ENCODE measurements at places on chromosomes 16 and 17.

- DNase-seq, result no peak
Observed at GRCh38 chr17:2929881-2930533, 133.4 kb downstream of the OR1D5 start.

DNA sequence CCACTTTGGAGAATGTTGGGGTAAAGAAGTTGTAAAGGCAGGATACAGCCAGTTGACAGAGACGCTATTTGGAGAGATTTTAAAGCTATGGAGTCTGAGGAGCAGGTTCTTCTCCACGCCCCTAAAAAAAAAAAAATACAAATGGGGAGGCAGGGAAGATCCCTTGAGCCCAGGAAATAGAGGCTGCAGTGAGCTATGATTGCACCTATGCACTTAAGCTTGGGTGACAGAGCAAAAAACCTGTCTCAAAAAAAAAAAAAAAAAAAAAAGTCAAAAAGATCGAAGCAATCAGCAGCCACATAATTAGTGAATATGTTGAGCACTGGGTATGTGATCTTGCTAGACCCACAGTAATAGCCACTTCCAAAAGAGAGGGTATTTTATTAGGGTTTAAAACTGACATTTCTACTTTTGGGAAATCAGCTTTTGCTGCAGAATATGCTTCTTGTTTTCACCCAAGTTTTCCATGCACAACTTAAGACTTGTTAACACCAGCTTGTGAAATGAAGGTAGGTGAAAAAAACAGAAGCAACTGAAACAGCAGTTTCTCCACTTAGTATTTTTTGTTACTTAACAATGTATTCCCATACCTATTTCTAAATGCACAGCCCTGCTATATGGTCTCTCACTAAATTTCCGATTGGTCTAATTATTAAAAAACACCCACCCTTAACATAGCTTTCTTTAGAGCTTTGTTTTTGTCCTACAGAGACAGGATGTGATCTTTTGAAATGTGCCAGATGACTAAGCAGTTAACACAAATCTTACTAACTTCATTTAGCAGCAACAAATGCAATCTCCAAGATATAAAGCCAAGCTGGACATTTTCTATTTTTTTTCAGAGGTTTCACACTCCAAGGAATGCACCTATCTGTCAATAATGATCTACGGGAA is 2.5 kb upstream of the ARL6IP1 start:
- DNase-seq, result no peak

DNA sequence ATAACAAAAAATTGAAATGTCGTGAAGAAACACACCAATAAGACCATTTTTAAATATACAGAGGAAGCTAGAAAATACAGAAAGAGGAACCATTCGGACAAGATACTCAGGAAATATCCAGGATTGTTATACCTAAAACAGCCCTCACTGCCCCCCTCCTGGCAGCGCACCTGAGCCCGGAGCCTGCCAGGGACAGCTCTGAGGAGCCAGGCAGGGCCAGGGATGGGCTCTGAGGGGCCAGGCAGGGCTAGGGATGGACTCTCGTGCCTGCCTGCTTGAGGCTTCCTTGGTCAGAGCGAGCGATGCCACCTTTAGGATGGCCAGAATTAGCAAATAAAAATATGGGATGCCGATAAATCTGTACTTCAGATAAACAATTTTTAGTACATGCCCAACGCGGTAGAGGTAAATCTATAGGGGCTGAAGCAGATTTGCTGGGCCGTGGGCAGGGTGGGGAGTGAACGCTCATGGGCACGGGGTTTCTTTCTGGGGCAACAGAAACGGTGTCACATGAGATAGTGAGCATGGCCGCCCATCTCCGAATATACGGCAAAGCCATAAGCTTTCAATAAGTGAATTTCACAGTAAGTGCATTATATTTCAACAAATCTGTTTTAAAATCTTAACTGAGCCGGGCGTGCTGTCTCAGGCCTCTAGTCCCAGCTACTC is 18.2 kb upstream of the CSNK1D start:
- DNase-seq, result no peak

GRCh38 chr16:59212492-59213024 is 478.4 kb upstream of the GOT2 start:
- no peak for DNase-seq

Measured in NCI-H1436 (cell line).